ENCODE measurements at places on chromosomes 7 and 10.
A peak's percentile ranks its signal among the peaks of the same experiment; 100 is the strongest.

- DNase-seq: no peak
Observed at GRCh38 chr10:101233863-101234262, 4.6 kb upstream of the LBX1 start.

- DNase-seq: no peak
Observed at GRCh38 chr7:13321316-13321715, 633.9 kb downstream of the ARL4A start.

DNA sequence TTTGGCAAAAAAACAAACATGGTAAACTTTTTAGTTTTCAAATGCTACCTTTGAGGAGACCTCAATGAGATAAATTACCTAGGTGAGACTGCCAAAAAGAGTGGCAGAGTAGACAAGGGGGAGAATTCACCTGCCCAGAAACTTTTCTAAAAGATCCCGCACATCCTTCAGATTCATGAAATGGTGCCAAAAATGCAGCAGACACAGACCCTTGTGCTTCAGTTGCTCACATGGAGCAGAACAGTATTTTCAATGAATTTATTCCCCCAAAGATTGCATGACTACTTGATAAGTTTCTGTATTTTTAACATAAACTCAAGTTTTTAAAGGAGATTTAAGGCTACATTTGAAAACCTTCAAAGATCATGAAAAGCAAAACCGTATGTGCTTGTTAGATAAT lies 270.0 kb downstream of the TRIL start:
- no peak for DNase-seq

GRCh38 chr7:30974605-30975255 lies 11.0 kb downstream of the GHRHR start:
- DNase-seq: peak; percentile 70

DNA sequence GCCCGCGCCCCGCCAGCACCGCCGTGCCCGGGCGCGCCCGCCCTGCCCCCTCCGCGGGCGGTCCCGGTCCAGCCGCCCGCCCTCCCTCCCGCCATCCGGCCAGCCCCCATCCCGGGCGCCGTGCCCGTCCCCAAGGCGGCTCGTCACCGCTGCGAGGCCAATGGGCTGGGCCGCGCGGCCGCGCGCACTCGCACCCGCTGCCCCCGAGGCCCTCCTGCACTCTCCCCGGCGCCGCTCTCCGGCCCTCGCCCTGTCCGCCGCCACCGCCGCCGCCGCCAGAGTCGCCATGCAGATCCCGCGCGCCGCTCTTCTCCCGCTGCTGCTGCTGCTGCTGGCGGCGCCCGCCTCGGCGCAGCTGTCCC lies at the start of gene HTRA1:
Gene HTRA1 (plus strand): TSS at position 187 of the 362 bp plus-strand sequence. CDS start 100 bp downstream, at position 287.
- DNase-seq: peak; percentile 45

GRCh38 chr7:15848901-15849300 lies 162.4 kb upstream of the MEOX2 start:
- no peak for DNase-seq

DNA sequence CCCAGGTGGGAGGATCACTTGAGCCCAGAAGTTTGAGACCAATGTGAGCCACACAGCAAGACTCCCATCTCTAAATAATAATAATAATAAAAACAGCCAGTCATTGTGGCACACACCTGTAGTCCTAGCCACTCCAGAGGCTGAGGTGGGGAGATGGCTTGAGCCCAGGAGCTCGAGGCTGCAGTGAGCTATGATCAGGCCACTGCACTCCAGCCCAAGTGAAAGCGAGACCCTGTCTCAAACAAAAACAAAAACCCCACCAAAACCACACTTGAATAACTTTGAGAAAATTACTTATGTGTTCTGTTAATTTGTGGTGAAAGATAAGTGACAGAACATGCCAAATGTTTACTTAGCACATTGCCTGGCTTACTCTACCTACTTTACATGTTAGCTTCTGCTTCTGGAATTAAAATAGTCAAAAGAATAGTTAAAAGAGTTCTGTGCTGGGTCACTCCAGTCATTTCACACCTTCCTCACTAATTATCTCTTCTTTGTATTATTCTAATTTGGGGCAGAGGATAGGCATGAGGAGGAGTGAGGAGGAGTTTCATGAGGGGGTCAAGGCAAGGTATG lies 9.8 kb downstream of the TMEM60 start:
- no peak for DNase-seq

GRCh38 chr7:135884495-135885232 lies 92.5 kb downstream of the MTPN start:
- DNase-seq: no peak

GRCh38 chr10:17216217-17216900 lies 11.7 kb upstream of the VIM start:
- DNase-seq: no peak

Measured in BE2C (cell line).